ENCODE measurements at places on chromosomes 7 and 10. TPM values are rescaled to one million over a fixed set of nuclear protein-coding genes. Genes with fewer than 3 reads are reported as not detected.

ABCC2 gene
- total RNA-seq, result 103 TPM

CACNA2D1 gene
- total RNA-seq, result 7.1 TPM

CFAP46 gene
- total RNA-seq, result 1.2 TPM

CFAP70 gene
- 0.17 TPM for total RNA-seq

MYH16 gene
- total RNA-seq, result 0.35 TPM

CH25H gene
- 0.64 TPM for total RNA-seq

AFAP1L2 gene
- total RNA-seq, result 24.0 TPM

ZNF487 gene
- 6.7 TPM for total RNA-seq

SEMA3A gene
- 4.5 TPM for total RNA-seq

ANKRD30A gene
- 0.49 TPM for total RNA-seq

ADAM12 gene
- total RNA-seq, result 4.0 TPM

SEMA3D gene
- 0.07 TPM for total RNA-seq

GPR85 gene
- not detected for total RNA-seq

MEST gene
- 39.0 TPM for total RNA-seq

EXOSC1 gene
- total RNA-seq, result 55.0 TPM

CLCN1 gene
- total RNA-seq, result 0.03 TPM

SFMBT2 gene
- 7.0 TPM for total RNA-seq

TSPAN15 gene
- total RNA-seq, result 102 TPM

LRRTM3 gene
- not detected for total RNA-seq

PIP gene
- total RNA-seq, result 0.16 TPM

ATG9B gene
- 0.71 TPM for total RNA-seq

TMEM176A gene
- not detected for total RNA-seq

PRSS37 gene
- not detected for total RNA-seq

HTR5A gene
- total RNA-seq, result not detected

BEND7 gene
- total RNA-seq, result 8.7 TPM

FBXO24 gene
- 0.35 TPM for total RNA-seq

INMT gene
- total RNA-seq, result 0.03 TPM

PRKG1 gene
- total RNA-seq, result 0.01 TPM

NKX1-2 gene
- 0.05 TPM for total RNA-seq

BLNK gene
- total RNA-seq, result not detected

OR2A5 gene
- total RNA-seq, result not detected

LIPF gene
- not detected for total RNA-seq

UPK3B gene
- total RNA-seq, result 19.9 TPM

WEE2 gene
- not detected for total RNA-seq

GDI2 gene
- total RNA-seq, result 189 TPM

GIMAP7 gene
- not detected for total RNA-seq

MICU1 gene
- total RNA-seq, result 52.4 TPM

BMPER gene
- 4.3 TPM for total RNA-seq

C10orf67 gene
- 0.08 TPM for total RNA-seq

TMEM130 gene
- 0.30 TPM for total RNA-seq

FRAT1 gene
- 1.1 TPM for total RNA-seq

GET4 gene
- total RNA-seq, result 71.2 TPM

WNT8B gene
- not detected for total RNA-seq

RAB11FIP2 gene
- total RNA-seq, result 12.2 TPM

AKR1C2 gene
- 3,701 TPM for total RNA-seq

CRHR2 gene
- total RNA-seq, result 0.02 TPM

CARD11 gene
- 1.8 TPM for total RNA-seq

HOXA7 gene
- total RNA-seq, result 5.2 TPM

ELOVL3 gene
- total RNA-seq, result 0.25 TPM

TACC2 gene
- 76.2 TPM for total RNA-seq

PPIF gene
- 130 TPM for total RNA-seq

LARP4B gene
- total RNA-seq, result 35.4 TPM

PNLIPRP3 gene
- total RNA-seq, result 0.03 TPM

GPR146 gene
- total RNA-seq, result 1.9 TPM

KLF14 gene
- 0.06 TPM for total RNA-seq

ZNF488 gene
- 12.6 TPM for total RNA-seq
